ENCODE measurements at places on chromosomes 11 and 22.
A peak's percentile ranks its signal among the peaks of the same experiment; 100 is the strongest.

GRCh38 chr11:116513894-116514293 lies 258.9 kb downstream of the BUD13 start:
- peak; percentile 12 for DNase-seq

- no peak for DNase-seq
Measured at GRCh38 chr22:46033256-46034200, 56.6 kb upstream of the WNT7B start.

DNA sequence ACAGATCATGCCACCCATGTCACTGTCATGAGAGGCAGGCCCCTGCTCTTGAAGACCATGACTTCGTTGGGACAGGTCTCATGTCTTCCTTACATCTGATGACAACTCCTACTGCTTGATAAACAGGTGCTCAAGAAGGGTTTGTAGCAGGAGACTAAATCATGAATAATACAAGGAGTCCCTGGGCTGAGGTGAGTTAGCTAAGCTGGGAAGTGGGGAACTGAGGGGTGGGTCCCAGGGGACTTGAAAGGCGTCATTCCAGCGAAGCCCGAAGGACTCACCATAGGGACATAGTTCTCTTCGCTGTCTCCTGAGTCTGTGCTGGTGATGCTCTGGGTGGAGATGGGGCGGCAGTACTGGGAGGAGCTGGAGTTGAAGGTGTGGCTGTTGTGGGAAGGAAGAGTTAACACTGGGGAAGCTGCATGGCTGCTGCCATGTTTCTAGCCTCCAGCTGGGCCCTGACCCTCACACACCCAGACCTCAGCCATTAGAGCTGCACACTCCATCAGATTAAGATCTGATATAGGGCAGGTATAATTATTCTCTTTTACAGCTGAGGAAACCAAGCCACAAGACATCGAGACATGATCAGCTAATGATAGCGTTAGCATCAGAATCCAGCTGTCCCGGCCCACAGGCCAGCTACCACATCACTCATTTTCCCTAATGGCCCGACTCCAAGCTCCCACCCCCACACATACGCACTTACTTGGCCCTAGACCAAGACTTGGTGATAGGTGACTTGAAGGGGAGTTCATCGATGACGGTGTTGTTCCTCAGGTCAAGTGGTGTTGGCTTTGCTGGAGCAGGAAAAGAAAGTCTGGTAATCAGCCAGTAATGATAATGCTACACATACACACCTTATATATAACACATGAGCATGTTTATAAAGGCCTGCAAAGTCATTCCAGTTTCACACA lies 32.9 kb downstream of the USP35 start:
- DNase-seq = no peak

GRCh38 chr11:100760744-100761143 lies 73.7 kb downstream of the ARHGAP42 start:
- DNase-seq = no peak

DNA sequence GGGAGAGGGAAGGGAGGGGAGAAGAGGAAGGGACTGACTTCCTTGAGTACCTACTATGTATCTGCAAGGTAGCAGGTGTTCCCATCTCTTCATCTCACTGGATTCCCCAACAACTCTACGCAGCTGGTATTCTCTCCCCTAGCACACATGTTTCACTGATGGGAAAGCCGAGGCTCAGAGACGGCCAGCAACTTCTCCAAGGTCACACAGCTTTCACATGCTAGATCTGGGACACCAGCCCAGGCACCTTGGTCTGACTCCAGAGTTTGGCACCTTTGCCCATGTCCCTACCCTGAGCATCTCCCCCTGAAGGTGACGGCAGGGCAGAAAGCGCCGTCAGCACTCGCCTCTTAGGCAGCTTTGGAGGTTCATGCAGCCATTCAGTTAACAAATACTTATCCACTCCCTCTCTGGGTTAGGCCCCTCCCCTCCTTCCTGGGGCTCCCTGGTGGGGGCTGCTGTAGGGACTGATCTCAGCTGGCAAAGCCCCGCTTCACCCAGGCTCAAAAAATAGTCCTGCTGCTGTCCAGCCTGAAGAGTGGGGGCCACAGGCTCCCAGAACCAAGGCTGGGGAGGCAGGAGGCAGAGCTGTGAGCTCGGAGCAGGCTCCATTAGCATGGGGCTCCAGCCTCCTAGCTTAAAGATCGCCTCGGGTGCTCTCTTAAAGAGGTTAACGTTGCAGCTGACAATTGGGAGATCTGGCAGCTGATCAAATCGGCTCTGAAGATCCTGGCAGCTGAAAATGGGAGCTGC lies 79.4 kb downstream of the IGLL1 start:
- no peak for DNase-seq

DNA sequence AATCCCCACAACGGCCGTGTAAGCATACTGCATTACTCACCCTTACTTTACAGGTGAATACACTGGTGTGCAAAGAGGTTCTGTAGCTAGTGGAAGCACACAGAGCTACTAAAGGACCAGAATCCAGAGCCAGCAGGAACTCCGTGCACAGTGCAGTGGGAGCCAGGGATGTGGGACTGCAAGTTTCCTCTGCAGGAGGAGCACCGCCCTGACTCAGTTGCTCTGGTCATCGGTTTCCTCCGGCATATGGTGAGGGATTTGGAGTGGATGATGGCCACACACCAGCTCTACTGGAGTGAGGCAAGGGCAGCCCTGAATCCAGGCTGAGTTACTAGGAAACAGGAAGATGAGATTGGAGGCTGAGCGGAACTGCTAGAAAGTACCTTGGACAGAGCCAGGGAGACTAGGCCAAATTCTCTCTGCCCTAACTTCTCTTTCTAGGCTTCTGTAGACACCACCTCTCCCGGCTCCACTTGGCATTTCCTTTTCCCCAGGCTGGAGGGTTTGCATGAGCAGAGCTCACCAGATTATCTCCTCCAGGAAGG lies 18.2 kb upstream of the C22orf42 start:
- no peak for DNase-seq

DNA sequence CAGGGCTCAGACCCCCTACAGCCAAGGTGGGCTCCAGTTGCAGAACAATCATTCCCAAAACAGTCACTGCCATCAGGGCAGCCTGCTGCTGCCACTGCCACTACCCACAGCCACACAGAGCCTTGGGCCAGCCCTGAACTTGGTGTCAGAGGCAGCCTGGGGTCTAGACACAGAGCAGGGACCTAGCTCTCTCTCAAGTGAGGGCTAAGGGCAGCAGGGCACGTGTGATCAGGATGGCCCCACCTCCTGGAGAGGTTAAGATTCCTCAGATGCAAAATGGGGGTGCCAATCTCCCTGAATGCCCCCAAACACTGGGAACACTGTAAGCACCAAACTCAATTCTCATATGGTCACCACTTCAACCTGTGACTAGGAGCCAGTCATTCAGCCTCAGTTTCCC lies 15.6 kb downstream of the CABP7 start:
- no peak for DNase-seq

DNA sequence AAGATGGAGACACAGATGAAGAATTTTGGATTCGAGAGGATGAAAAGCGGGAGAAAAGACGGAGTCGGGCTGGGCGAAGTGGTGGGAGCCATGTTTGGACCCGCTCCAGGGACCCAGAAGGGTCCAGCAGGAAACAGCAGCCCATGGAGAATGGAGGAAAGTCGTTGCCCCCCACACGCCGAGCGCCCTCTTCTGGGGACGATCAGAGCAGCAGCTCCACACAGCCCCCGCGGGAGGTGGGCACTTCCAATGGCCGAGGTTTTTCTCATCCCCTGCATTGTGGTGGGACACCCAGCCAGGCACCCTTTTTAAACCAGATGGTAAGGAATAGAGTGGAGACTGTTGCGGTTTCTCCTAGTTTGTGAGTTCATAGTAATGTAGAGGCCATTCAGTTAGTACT lies 22.8 kb upstream of the SLC25A18 start:
- no peak for DNase-seq

DNA sequence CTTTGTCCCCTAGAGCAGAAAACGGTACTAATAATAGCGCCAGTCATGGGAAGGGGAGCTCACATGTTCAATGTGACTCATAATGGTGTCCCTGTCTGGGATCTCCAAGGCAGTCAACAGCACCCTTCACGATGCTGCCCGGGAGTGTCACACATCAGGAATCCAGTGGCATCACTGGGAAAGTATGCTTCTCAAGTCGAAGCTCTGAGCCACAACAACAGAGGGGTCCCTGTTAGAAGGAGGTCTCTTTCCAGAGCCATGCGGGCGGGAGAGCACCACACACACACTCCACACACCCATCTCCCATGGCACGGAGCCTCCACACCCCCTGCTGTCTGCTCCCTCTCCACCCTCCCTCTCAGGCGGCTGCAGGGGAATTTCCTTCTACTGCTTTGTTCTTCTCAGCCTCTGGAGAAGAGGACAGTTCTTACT lies 119.7 kb downstream of the ETS1 start:
- no peak for DNase-seq

DNA sequence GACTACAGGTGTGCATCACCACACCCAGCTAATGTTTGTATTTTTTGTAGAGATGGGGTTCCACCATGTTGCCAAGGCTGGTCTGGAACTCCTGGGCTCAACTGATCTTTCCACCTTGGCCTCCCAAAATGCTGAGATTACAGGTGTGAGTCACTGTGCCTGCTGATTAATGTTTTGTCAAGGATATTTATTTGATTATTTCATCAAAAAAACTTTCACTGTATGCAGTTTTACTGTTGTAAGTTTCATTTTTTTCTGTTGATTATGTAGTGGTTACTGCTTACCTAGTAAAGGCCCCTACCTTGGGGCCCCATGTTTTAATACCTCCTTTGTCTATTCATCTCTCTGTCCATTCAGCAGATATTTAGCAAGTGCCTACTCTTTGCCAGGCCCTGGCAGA lies 16.7 kb upstream of the FAM168A start:
- DNase-seq = no peak
